ENCODE measurements at places on chromosomes 2 and 18. TPM values are rescaled to one million over a fixed set of nuclear protein-coding genes. Genes with fewer than 3 reads are reported as not detected.

Gene C2orf72
- 0.41 TPM for total RNA-seq

Gene ELOA2
- total RNA-seq = not detected

DNA sequence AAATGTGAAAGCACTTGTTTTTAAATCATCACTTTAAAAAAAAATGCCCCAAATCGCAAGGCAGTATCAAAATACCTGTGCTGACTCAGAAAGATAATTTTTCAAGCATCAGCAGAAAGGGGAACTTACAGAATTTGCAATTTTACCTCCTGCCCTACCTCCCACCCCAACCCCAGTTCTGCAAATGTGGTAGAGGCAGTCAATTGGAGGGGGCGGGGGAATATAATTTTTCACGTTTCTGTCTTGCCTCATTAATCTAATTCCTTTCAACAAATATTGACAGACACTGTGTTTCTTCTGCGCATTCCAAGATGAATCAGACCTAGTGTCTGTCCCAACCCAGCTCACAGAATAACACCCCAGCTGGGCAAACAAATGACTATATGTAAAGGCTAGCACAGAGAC, 76.8 kb downstream of the ALPK2 start:
- no peak overlapping the region for H3K27ac ChIP-seq
- H3K4me3 ChIP-seq = no peak overlapping the region
- no peaks in the 10 kb centered on the region for H3K27me3 ChIP-seq
- peaks cover 20% of the 10 kb centered on the region for H3K4me1 ChIP-seq
- H3K36me3 ChIP-seq = peaks cover 31% of the 10 kb centered on the region
- DNase-seq = no peak

DNA sequence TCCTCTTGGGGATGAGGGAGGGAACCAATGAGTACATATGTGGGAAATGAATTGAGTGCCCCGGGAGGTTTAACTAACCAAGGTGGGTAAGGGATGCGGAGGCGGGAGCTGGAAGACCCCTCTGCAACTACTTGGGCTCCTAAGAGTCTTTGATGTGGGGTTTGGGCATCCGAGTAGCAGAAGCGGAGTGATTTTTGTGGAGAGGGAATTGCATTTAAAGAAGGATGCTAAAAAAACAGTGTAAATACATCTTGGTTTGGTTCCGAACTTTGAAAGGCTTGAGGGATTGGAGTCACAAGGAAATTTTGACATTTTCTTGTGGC, 215.7 kb downstream of the MCFD2 start:
- peaks cover 33% of the 10 kb centered on the region for H3K4me1 ChIP-seq
- no peaks in the 10 kb centered on the region for H3K27me3 ChIP-seq
- no peak for DNase-seq
- peak overlapping the region; percentile 63 for H3K27ac ChIP-seq

GRCh38 chr2:235514627-235515363, 21.0 kb downstream of the AGAP1 start:
- H3K4me3 ChIP-seq = no peak overlapping the region
- peaks cover 8% of the 10 kb centered on the region for H3K4me1 ChIP-seq
- no peaks in the 10 kb centered on the region for H3K27me3 ChIP-seq
- DNase-seq = no peak

DNA sequence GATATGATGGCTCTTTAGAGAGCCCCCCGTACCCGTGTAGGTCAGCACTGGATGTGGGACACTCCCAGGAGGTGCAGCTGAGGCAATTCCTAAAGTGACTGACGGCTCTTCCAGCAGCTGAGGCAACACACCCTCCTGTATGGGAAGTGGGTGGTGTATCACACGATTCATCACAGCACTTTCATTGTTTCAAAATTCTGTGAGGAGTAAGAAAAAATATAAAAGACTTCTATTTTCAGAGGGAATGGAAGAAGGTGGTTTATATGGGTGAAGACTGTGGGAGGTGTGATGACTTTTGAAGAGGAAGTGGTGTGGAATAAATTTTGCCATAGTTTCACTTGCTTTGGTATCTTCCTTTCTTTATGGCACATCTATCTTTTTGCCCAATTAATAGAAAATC, 22.3 kb downstream of the QPCT start:
- no peaks in the 10 kb centered on the region for H3K4me1 ChIP-seq
- no peaks in the 10 kb centered on the region for H3K36me3 ChIP-seq
- H3K27ac ChIP-seq = no peak overlapping the region
- no peaks in the 10 kb centered on the region for H3K27me3 ChIP-seq
- no peak overlapping the region for H3K4me3 ChIP-seq

- H3K27me3 ChIP-seq = peaks cover 33% of the 10 kb centered on the region
- no peak overlapping the region for H3K27ac ChIP-seq
- no peak overlapping the region for H3K4me3 ChIP-seq
- DNase-seq = no peak
Observed at GRCh38 chr2:110843959-110844510, 111.7 kb downstream of the ACOXL start.

- H3K4me3 ChIP-seq = no peak overlapping the region
- no peak overlapping the region for H3K27ac ChIP-seq
- H3K4me1 ChIP-seq = no peaks in the 10 kb centered on the region
- no peaks in the 10 kb centered on the region for H3K36me3 ChIP-seq
Observed at GRCh38 chr2:226994775-226995174, 158.9 kb downstream of the RHBDD1 start.

Gene RBM43
- total RNA-seq = 3.7 TPM

DNA sequence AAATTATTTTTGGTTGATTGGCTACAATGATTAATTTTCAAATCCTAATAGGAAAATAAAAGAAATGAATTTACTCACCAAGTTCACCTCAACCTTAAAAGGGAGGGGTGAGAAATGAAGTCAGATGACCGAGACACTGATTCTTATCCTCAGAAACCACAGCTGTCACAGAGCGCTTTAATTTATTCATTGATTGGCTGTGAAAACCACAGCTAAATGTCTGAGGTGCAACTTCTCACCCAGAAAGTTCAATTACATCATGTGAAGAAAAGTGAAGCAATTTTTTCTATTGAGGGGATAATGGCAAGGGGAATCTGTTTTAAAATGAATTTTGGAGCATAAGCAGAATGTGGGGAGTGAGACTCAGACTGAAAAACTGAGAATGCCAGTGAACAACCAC, 128.4 kb downstream of the RNF152 start:
- no peaks in the 10 kb centered on the region for H3K27me3 ChIP-seq
- no peaks in the 10 kb centered on the region for H3K36me3 ChIP-seq
- no peak overlapping the region for H3K27ac ChIP-seq
- H3K4me3 ChIP-seq = no peak overlapping the region

DNA sequence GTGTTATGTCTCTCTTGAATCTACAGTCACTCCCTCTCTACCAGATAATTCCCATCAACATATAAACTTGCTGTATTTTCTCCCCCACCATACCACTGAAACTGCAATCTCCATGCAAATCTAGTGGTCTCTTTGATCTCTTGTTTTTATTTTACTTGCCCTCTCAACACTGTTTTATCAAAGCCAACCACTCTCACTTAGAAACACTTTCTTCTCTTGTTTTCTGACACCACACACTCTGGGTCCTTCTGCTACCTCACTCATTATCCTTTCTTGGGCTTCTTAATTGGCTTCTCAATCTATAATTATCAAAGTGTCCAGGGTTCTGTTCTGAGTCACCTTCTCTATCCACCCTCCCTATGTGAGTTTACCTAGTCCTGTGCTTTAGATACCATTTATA, 2.0 kb upstream of the MCFD2 start:
- H3K27ac ChIP-seq = no peak overlapping the region
- H3K36me3 ChIP-seq = peaks cover 16% of the 10 kb centered on the region
- H3K4me3 ChIP-seq = no peak overlapping the region
- peaks cover 27% of the 10 kb centered on the region for H3K4me1 ChIP-seq
- no peaks in the 10 kb centered on the region for H3K27me3 ChIP-seq
- no peak for DNase-seq

- no peak overlapping the region for H3K4me3 ChIP-seq
- H3K27ac ChIP-seq = no peak overlapping the region
- H3K36me3 ChIP-seq = no peaks in the 10 kb centered on the region
Observed at GRCh38 chr2:122150524-122151280, 395.3 kb downstream of the TSN start.

DNA sequence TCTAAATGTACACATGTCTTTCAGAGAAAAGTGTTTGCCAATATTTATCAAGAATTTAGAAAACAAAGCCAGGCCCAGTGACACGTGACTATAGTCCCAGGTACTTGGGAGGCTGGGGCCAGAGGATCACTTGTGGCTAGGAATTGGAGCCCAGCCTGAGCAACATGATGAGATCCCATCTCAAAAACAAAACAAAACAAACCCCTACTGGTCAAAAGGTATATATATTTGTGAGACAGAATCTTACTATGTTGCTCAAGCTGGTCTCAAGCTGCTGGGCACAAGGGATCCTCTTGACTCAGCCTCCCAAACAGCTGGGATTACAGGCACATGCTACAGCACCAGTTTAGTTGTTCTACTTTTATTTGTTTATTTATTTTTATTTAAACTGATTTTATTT, 79.2 kb downstream of the ZDBF2 start:
- no peak overlapping the region for H3K27ac ChIP-seq
- H3K27me3 ChIP-seq = no peaks in the 10 kb centered on the region
- no peaks in the 10 kb centered on the region for H3K4me1 ChIP-seq
- H3K4me3 ChIP-seq = no peak overlapping the region
- DNase-seq = no peak

Data from SJSA1 (cell line).